ENCODE measurements at places on chromosomes 11 and 22.
A peak's percentile ranks its signal among the peaks of the same experiment; 100 is the strongest.

DNA sequence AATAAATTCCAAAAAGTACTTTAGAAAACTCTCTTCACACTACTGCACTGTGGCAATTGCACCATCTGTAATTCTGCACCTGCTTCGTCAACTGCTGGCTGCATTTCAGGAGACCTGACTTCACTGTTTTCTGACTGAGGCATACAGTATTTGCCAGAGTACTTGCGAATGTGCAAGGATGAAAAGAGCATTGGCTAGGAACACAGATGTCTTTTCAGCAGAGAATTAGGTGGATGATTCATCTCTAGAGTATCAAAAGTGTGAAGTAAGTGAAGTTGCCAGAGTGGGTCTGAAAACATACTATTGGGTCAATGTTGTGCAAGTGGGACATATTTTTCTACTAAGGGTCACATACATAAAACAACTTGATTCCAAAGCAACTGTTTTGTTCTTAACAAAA, 427.5 kb upstream of the CCDC90B start:
- DNase-seq = no peak

- no peak for DNase-seq
Measured at GRCh38 chr22:37971475-37972434, 12.6 kb downstream of the SOX10 start.

DNA sequence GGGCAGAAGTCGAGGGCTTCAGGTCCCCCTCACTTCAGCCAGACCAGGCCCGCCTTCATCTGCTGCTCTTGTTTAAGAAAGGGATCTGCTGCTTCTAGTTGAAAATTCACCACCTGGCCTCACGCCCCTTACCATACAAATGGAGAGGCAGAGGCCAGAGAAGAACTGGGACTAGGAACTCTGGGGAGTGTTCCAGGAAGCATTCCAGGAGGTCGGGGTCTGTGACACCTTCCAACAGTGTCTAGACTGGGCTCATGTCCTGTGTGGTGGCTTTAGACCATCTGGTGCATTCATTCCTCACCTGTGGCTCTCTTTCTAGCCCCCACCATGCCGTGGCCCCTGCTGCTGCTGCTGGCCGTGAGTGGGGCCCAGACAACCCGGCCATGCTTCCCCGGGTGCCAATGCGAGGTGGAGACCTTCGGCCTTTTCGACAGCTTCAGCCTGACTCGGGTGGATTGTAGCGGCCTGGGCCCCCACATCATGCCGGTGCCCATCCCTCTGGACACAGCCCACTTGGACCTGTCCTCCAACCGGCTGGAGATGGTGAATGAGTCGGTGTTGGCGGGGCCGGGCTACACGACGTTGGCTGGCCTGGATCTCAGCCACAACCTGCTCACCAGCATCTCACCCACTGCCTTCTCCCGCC, 12.3 kb downstream of the TSKU start:
- no peak for DNase-seq

GRCh38 chr11:117986981-117987574, 884 bp downstream of the IL10RA start:
- DNase-seq = no peak

- no peak for DNase-seq
Measured at GRCh38 chr22:17842386-17842785, 68.1 kb upstream of the BID start.

- no peak for DNase-seq
Measured at GRCh38 chr11:74923125-74923524, 25.8 kb downstream of the XRRA1 start.

GRCh38 chr11:69659591-69659990, 15.6 kb downstream of the LTO1 start:
- DNase-seq = no peak

DNA sequence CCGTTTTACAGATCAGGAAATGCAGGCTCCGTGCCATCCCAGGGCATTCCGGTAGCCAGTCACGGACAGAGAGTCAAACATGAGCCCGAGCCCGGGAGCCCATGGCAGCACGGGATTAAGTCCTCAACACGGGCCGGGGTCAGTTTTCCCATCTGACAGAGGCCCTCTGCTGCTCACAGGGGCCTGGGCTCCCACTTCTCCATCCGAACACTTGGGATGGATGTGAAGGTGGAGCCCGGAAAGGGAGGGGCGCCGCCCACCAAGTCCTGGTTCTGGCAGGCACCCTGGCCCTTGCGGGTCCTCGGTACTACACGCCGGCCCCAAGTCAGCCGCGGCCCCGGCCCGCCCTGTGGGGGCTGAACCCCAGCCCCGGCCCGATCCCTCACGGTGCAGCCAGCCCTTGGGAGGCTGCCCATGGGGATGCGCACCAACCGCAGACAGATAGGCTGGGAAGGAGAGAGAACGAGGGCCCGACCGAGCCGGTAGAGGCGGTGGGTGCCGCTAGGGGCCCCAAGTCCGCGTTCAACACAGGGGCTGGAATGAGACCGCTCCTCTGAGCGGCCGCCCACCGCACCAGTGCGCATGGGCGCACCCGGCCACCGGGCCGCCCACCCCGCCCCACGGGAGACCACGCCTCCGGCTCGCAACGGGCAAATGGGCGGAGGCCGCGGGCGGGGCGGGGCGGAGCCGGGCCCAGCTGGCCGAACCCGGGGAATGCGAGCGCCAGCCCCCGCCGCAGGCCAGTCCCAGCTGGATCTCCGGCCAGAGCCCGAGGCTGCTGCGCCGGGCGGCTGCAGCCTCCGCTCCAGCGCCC, at the start of gene CAPN5:
Gene CAPN5 (plus strand): TSS at position 743 of the 814 bp plus-strand sequence. CDS start 17,916 bp downstream, outside the sequence.
- peak; percentile 83 for DNase-seq

DNA sequence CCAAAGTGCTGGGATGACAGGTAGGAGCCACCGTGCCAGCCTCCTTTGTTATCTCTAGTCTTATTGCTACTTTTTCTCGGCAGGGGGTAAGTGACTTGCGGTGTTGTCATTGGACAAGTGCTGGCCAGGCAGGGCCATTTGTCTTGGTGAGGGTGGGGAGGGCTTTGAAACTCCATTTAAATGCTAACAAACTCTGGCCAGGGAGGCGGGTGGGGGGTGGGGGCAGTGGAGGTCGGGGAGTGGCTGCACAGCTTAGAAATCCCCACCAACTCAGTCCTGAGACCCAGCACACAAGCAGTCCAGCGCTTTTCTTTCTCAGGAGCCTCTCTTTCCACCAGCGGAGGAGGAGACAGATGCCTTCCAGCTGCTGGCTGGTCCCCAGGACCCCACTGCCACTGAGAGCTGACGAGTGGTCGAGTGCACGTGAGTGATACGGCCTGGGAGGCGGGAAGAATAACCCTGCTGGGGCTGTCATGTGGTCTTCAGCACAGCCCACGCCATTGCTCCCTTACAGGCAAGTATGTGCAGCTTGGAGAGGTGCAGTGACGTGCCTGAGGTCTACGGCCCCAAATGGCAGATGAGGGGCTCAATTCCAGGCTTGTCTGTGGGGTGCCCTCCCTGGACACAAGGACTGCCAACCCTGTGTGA, 24.2 kb upstream of the OSBPL5 start:
- DNase-seq = no peak

GRCh38 chr11:114764563-114764962, 86.2 kb downstream of the NXPE2 start:
- DNase-seq = no peak

- DNase-seq = no peak
Measured at GRCh38 chr11:118843565-118843964, 40.1 kb upstream of the CXCR5 start.

GRCh38 chr22:46902436-46902835, 140.0 kb downstream of the TBC1D22A start:
- no peak for DNase-seq

GRCh38 chr22:35567351-35568141, 26.9 kb downstream of the RASD2 start:
- no peak for DNase-seq

GRCh38 chr11:77438487-77438886, 35.4 kb downstream of the PAK1 start:
- DNase-seq = no peak

DNA sequence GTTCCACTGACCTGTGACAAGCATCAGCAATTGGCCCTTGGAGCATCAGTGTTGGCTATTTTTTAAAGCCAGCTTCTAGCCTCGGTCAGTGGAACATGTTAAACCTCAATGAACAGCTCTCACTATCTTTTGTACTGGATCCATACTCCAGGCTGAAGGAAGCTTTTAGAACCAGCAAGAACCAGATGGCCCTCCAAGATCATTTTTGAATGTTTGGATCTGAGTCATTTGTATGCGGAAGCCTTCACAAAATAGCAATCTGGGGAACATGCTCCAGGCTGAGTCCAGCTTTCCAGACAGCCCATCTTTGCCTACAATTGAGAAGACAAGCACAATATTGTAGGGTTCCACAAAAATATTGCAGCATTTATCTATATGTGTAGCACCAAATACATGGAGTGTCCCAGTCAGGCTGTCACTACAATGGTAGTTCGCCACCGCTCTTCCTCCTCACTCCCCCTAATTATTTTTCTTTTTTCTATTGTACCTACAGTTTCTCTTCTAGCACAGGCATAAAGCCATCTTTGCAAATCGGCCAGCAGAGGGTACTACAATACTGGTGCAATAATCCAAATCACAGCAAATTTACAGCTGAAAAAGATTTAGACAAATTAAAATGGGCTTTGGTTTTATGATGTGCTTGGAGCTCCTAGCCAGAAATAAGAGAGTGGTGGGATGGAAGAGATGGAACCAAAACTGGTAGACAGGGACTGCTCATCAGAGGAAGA, 177.4 kb upstream of the BLID start:
- DNase-seq = no peak

GRCh38 chr11:131408025-131408640, 37.7 kb downstream of the NTM start:
- DNase-seq = no peak

DNA sequence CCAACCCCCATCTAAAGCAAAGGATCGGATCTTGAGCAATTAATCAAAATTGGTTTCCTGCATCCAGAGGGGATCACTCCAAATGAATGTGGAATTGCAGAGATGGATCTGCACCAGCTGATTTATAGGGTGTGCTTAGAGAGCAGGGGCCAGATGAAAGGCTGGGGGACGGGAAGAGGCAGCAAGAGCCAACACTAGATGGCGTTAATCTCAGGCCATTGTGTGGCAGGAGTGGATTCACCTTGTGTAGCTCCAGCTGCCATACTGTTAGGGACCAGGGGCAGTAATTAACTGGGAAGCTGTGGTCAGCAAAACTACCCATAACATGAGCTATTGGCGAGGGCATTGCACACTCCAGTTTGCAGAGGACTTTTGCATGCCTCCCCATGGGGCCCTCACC, 35.6 kb downstream of the SERPINH1 start:
- DNase-seq = no peak

GRCh38 chr11:93623179-93623578, 38.3 kb upstream of the CEP295 start:
- no peak for DNase-seq

DNA sequence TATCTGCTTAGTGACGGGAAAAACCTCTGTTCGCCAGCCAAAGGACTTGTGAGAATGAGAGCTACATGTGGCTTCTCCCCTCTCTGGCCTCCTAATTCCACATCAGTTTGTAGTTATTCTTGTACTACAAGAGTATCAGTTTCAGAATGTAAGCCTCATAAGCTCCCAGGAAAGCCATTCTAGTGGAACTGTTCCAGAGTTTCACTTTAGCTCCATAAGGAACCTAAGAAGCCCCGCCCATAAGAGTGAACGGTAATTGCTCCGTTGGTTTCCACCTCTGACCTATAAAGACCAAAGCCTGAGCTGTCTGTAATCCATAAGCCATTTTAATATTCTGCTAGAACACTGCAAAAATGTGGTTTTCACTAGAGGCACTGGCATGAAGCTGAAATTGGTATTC, 53.0 kb downstream of the SIK3 start:
- DNase-seq = peak; percentile 46

DNA sequence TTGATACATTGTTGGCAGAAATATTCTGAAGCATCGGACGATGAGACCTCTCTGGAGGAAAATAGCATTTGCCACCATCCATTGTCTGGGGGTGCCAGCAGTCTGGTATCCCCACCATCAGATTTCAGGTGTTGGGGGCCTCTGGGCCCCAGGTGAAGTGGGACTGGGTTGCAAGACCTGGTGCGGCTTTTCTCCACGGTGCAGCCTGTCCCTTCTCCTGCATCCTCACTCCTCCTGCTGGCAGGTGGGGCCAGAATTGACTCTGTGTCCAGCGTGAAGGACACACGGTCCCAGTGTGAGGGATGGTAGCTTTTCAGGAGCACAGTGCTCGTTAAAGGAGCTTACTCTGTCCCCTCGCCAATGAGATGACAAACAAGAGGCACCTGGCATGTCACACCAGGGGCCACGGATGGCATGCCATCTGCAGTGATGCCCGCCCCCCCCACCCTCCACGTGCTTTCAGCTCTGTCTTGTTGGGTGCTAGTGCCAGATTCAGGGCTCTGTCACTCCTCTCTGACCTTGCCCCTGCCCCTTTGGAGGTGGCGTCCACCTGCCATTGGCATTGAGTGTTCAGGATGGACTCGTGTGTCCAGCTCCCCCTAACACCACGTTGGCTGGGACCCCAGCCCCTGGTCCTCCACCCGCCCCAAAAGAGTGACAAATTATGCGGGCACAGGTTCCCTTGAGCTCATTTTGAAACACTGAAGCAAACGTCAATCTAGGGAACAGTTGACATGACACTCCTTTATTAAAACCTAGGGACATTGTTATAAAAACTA, 62.4 kb downstream of the PARVG start:
- no peak for DNase-seq

- no peak for DNase-seq
Measured at GRCh38 chr11:70462818-70463477, 64.6 kb downstream of the CTTN start.

- no peak for DNase-seq
Measured at GRCh38 chr11:120378474-120378873, 42.3 kb downstream of the ARHGEF12 start.

GRCh38 chr11:66083767-66084166, 13.7 kb downstream of the PACS1 start:
- no peak for DNase-seq

DNA sequence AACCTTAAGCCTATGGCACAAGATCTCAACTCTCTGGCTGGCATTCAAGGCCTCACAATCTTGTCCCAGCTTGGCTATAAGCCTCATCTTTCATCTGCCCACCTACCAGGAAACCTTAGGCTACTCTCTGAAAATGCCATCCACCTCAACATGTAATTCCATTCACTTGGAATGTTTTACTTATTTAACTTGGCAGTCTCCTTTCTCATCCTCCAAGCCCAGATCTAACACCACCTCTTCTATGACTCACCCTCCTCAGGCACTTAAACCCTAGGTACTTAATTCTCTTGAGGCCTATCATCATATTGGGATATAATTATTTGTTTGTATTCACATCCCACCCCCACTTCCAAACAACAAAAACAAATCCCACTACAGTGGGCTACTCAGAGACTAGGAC, 15.0 kb downstream of the POGLUT3 start:
- DNase-seq = no peak
